Activated CD4-positive, alpha-beta T cell treated with anti-CD3 and anti-CD28 coated beads for 24 hours (primary cell): ENCODE measurements at places on chromosomes 3 and 15.

- no peak for DNase-seq
Measured at GRCh38 chr3:70180664-70181063, 131.8 kb downstream of the MDFIC2 start.

DNA sequence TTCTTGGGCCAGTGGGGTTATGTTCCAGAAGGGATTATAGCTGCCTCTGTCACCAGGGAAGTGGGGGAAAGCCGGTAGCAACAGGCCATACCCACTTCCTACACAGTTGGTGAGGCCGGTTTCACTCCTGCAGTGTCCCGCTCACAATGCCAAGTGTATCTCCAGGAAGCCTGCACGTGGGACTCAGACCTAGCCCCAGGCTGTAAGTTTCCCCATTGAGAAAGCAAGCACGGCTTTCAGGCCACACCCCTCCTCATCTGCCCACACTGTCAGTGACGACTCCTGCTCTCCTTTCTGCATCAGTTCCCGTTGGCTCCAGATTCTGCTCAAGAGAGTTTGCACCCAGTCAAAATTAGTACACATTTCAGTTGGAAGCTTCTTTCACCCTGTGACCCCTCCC, 51.6 kb upstream of the CPOX start:
- DNase-seq: no peak

DNA sequence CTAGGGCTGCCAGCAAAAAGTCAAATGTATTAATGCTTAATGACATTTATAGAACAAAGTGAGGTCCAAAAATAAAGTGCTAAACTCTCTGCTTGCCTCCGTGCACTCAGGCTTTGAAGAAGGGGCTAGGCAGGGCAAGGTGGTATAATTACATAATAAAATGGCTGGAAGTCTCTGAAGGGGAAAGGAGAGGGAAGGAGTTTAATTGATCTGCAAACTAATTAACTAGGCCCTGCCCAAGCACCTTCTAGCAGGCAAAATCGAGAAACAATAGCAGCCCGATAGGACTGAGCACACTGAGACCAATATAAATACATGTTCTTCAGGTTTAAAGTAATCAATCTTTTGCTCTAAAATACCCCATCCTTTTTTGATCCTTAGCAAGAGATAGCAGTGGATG, 13.0 kb downstream of the DIS3L start:
- no peak for DNase-seq

DNA sequence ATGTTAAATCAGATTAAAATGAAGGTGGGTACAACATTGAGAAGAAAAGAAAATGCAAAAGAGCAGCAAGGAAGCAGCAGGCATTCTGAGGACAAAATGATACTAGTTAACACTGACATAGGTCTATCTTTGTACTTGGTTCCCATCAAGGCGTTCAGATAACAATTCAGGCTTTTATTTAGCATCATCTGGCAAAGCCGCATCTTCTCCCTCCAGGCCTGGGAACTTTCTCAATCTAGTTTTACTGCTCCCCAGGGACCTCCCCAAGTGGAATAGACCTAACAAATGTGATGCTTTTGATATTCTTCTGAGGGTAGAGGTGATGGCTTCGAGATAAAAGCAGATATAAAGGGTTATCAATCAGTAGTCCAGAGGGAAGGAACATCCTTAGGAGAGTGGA, 130.6 kb downstream of the C3orf38 start:
- no peak for DNase-seq

- no peak for DNase-seq
Measured at GRCh38 chr3:177946936-177947335, 589.3 kb upstream of the KCNMB2 start.

- DNase-seq: no peak
Measured at GRCh38 chr3:68025189-68025588, 370.8 kb upstream of the SUCLG2 start.

- no peak for DNase-seq
Measured at GRCh38 chr15:95989392-95989791, 341.1 kb upstream of the NR2F2 start.

- no peak for DNase-seq
Measured at GRCh38 chr15:85422607-85423006, 42.2 kb downstream of the AKAP13 start.

- no peak for DNase-seq
Measured at GRCh38 chr3:15636028-15636709, 34.6 kb downstream of the BTD start.

DNA sequence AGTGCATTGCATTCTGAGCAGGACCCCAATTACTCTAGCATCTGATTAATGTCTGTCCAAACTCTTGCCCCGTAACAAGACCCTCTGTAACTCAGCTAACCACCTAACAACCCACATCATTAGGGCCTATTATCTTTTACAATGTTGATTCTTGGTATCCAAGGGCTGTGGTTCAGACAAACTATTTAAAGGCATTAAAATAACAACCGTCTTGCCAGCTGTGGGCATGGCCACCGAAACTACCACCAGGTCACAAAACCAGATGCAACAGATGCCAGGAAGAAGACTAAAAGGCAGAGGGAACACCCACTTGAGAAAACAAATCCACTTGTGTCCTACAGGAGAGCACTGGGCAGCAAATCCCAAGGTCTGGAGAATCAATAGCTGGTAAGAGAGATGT, 262.9 kb downstream of the ERC2 start:
- DNase-seq: no peak

GRCh38 chr3:52845157-52845556, 10.3 kb upstream of the MUSTN1 start:
- no peak for DNase-seq

DNA sequence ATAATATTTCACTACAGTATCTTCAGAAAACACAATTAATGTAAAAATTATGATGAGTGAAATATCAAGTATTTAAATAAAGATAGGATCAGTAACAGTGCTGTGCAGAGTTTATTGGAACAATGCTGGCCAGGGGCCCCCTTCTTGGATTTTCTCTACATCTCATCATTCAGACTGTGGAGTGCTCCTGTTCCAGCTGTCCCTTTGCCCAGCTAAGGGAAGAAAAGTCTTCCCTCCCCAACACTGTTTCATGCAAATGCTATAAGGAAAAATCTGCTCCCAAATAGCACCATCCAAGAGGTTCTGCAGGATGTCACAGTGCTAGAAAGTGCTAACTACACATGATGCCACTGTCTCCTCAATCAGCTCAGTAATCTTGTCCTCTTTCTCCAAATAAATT, 64.5 kb downstream of the RPL39L start:
- no peak for DNase-seq

- DNase-seq: peak; percentile 54
Measured at GRCh38 chr3:184417619-184418327, 37.9 kb downstream of the CHRD start.

GRCh38 chr3:187252311-187252710, 39.2 kb downstream of the MASP1 start:
- no peak for DNase-seq

DNA sequence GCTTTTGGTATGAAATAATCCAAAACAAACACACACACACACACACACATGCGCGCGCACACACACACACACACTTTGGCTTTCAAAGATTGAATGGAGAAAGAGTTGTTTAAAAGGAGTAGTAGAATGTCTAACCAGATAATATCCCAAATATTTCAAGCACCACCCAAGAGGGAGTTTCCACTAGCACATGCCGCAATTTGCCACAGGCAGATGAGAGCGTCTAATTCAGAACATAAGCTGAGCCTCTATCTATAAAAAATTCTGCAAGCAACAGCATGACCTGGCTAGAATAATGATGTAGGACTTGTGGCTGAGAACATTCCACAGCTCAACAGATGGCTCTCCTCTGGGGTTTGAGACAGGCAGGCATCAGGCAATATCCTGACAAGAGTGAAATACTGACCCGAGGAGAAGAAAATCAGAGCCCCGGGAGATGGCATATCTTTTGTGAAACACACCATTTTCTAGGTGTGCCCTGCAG, 302.5 kb upstream of the GADL1 start:
- DNase-seq: no peak

DNA sequence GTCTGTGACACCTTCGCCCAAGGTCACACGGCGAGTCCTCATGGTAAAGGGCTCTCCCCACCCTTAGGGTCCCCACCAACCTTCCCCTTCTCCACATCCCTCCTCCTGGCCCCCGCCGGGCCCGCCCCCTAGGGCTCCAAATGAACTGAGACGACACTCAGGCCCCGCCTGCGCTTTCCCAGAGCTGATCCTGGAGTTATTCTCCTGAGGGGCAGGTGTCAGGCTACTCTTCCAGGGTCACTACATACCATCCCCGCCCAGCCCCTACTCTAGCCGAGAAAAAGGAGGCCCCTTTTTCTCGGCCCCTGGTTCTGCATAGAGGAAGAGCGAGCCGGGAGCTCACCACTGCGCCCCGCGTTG, 292 bp downstream of the USP4 start:
- no peak for DNase-seq

DNA sequence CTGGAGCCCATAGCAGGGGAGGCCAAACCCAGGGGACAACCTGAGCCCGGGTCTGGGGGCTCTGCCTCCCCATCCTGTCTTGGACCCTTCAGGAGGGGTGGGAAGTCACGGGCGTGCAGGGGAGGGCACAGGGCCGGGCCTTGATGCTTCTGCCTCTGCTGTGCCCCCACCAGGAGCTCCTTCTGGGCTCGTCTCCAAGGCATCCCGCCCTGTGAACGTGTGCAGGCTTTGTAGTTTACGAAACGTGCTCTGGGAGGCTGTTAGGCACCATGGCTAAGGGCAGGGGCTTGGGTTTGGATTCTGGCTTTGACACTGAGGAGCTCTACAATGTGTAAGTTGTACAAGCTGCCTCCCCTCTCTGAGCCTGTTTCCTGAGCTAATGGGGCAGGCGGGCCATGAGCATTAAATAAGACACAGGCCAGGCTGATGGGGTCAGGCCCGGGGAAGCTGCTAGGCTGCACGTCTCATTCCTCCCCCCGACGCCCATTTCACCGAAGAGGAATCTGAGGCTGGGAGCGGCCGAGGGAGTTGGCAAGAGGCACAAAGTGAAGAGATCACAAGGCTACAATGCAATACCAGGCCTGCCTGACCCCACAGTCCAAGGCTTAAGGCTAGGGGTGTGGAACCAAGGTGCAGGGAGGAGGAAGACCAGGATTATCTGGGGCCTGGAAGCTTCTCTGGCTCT, 19.6 kb downstream of the PLXND1 start:
- no peak for DNase-seq

GRCh38 chr3:189123595-189124387, 48.0 kb upstream of the TPRG1 start:
- DNase-seq: no peak

DNA sequence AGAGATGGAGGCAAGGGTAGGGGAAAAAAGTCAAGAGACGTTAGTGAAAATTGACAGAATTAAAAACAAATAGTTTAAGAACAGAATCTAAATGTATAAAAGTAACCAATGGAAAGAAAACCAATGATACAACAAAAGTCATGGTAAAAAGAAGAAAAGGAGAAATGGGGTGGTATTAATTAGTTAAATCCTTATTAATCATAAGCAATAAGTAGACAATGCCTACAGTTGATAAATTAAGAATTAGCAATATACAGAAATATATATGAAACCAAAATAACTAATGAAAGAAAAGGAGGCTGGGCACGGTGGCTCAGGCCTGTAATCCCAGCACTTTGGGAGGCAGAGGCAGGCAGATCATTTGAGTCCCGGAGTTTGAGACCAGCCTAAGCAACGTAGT, 23.8 kb downstream of the EPM2AIP1 start:
- no peak for DNase-seq

DNA sequence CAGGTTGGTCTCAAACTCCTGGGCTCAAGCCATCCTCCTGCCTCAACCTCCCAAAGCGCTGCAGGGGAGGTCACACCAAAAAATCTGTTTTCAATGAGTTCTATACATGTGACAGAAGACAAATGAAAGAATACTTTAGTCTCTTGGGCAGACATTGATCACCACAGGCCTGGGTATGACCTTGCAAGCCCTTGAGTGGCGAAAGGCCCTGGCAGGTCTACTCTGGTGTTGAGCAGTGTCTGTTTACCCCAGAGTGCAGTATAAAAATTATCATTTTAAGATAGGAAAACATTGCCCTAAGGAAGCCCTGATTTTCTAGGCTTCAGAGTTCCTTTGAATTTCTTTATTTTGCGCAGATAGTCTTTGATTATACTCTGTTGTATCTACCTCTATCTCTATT, 61.6 kb upstream of the GBE1 start:
- DNase-seq: no peak

GRCh38 chr3:14441920-14442300, 39.5 kb downstream of the SLC6A6 start:
- no peak for DNase-seq

- DNase-seq: no peak
Measured at GRCh38 chr3:138263104-138263503, 66.5 kb downstream of the NME9 start.

GRCh38 chr3:170117134-170117533, 64.4 kb downstream of the PHC3 start:
- no peak for DNase-seq

GRCh38 chr3:122325769-122326168, 721 bp downstream of the CSTA start:
- DNase-seq: no peak

GRCh38 chr15:46178138-46178537, 543.3 kb downstream of the SQOR start:
- no peak for DNase-seq

DNA sequence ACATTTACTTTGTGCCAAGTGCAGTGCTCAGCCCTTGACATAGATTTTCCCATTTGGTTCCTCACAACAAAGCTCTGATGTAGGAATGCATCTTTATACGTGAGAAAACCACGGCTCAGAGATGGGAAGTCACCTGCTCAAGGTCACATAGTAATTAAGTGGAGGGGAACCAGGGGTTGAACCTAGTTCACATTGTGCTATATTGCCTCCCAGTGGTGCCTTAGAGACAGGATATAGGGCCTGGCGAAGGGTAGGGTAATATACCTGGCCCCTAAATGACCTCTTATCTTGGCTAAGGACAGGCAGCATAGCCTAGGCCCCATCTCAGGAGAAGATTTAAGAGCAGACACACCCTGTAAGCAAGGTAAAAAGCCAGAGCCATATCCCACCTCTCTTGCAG, 71.5 kb downstream of the FOXP1 start:
- DNase-seq: no peak

- DNase-seq: no peak
Measured at GRCh38 chr15:100723315-100723801, 121.0 kb downstream of the ASB7 start.
